Activated CD8-positive, alpha-beta T cell treated with anti-CD3 and anti-CD28 coated beads, Interleukin-2, amount 10 ng/mL, durations not matched to agents 7 days and 5 days (primary cell): ENCODE measurements at places on chromosomes 12 and 14.

DNA sequence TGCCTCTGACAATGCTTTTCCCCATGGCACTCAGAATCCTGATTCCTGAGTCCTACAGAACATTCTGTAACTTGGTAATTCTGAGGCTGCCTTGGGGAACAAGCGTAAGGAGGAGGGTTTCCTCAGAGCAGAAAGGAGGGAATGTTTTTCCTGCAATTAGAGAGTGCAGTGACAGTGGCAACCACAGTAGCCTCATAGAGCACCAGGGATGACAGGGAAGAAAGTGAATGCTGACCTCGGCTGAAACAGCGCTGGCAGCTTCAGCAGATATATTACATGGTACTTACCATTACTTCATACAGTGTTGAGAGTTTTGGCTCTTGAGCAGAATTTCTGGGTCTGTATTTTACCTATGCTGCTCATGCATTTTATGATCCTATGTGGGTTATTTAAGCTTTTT lies 757.1 kb downstream of the NRXN3 start:
- no peak overlapping the region for H3K27ac ChIP-seq
- no peaks in the 10 kb centered on the region for H3K36me3 ChIP-seq
- DNase-seq, result no peak
- no peaks in the 10 kb centered on the region for H3K27me3 ChIP-seq
- no peak overlapping the region for H3K4me3 ChIP-seq
- no peaks in the 10 kb centered on the region for H3K4me1 ChIP-seq

- H3K27ac ChIP-seq, result no peak overlapping the region
- no peak for DNase-seq
- H3K36me3 ChIP-seq, result no peaks in the 10 kb centered on the region
These were observed 169.2 kb downstream of the SLC41A2 start for GRCh38 chr12:104788840-104789271.

DNA sequence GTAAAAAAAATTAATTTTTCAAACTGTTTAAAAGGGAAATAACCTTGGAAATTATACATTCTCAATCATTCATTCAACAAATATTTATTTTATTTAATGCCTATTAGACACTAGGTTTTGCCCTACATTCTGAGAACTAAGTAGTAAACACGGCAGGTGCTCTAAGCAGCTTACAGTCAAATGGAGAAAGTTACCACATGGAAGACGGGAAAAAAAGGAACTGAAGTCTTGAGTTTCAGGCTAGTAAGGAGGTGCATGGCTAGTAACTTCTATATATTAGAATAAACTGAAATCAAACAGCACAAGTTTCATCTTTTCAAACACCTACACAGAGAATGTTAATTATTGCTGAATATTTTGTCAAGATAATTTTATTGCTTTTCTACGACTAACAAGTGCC lies 52.9 kb downstream of the C12orf42 start:
- no peaks in the 10 kb centered on the region for H3K27me3 ChIP-seq
- H3K36me3 ChIP-seq, result peaks cover 12% of the 10 kb centered on the region
- peak overlapping the region; percentile 20 for H3K27ac ChIP-seq
- H3K4me1 ChIP-seq, result peaks cover 34% of the 10 kb centered on the region

DNA sequence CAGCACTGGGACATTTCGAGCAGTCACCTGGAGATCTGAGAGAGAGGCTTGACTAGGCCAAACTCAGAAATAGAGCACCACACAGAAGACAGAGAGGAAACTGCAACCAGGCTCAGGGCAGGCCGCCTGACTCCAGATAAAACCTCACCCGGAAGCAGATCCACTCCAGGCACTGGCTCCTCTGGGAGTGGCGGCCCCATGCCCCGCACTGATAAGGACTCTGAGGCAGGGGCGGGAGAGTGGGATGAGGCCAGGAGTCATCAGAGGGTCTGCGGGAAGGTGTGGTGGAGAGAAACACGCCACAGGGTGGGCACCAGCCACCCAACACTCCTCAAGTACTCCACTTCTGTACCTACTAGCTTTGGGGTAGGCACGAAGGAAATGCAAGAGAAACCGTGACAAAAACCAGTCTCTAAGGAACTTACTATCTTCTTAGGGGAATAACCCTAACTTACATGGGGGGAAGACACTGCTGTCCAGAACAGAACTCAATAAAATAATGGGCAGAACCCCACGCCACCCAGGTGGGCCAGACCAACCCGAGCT lies 71.3 kb downstream of the CHGA start:
- H3K27me3 ChIP-seq, result no peaks in the 10 kb centered on the region
- DNase-seq, result no peak

GRCh38 chr14:93669632-93670031 lies 118.7 kb downstream of the PRIMA1 start:
- H3K27ac ChIP-seq, result no peak overlapping the region
- H3K4me3 ChIP-seq, result no peak overlapping the region
- DNase-seq, result no peak
- peaks cover 18% of the 10 kb centered on the region for H3K27me3 ChIP-seq

DNA sequence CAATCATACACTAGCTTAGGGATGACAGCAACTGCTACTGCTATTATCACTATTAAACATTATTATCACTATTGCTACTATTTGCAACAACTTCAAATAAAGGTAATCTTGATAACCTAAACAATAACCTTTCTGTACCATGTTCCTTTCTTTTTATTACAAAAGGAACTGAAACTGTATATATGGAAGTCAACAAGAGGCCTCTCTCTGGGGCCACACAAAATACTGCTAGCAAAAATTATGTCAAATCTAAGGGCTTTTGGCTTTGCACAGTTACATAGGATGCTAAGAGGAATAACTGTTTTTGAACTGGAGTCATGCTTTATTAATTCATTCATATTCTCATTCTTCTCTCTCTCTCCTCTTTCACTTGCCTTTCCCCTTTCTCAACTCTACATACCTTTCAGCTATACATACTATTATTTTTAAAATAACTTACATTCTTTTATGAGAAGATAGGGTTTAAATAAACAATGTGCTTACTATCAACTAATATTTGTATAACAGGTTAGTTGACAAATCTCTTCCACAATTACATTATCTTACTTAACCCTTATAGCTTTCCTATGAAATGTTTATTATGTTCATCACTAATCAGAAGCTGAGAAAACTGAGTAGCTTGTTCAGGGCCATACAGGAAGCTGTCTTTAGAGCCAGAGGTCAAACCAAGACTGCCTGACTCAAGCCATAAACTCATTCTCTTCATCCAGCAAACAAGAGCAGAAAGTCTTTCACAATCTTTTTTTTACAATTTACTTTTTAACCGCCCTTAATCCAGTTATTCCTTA lies 25.7 kb downstream of the SPTSSA start:
- no peak overlapping the region for H3K27ac ChIP-seq
- H3K4me1 ChIP-seq, result peaks cover 2% of the 10 kb centered on the region
- H3K27me3 ChIP-seq, result no peaks in the 10 kb centered on the region
- H3K4me3 ChIP-seq, result no peak overlapping the region

DNA sequence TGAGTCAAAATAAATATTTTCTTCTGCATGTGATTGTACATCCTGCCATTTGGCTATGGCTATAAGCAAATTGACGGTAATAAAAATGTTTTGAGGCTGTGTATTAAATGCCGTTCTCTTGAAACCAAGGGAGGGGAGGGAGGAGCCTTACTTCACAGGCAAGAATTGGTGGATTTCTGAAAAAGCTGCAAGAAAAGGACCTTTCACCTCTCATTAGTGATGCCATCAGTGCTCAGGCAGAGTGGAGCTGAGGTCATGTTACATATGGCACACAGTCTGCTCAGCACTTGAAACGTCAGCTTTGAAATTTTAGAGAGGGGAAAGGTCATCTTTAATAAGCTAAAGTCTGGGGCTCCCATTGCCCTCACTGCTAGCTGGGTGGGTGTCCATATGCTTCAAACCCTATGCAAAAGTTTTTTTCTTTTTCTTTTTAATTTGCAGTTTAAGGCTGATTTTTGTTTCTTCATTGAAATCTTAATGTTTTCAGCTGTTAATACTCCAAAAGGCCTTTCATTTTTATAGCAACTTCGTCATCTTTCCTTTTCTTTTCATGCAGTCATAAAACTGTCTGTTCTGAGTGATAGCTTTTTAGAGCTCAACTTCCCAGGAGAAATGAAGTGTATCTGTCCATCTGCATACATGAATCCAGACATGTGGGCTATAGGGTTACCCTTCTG lies 9.8 kb upstream of the SIX1 start:
- H3K27me3 ChIP-seq, result peaks cover 76% of the 10 kb centered on the region
- H3K36me3 ChIP-seq, result peaks cover 5% of the 10 kb centered on the region
- DNase-seq, result no peak
- H3K4me1 ChIP-seq, result peaks cover 25% of the 10 kb centered on the region

GRCh38 chr12:61939977-61940376 lies 320.2 kb upstream of the USP15 start:
- H3K27me3 ChIP-seq, result no peaks in the 10 kb centered on the region
- no peaks in the 10 kb centered on the region for H3K4me1 ChIP-seq
- no peaks in the 10 kb centered on the region for H3K36me3 ChIP-seq
- no peak overlapping the region for H3K27ac ChIP-seq
- no peak overlapping the region for H3K4me3 ChIP-seq
- DNase-seq, result no peak

GRCh38 chr12:98399532-98399931 lies 115.9 kb upstream of the TMPO start:
- H3K4me3 ChIP-seq, result peak overlapping the region; percentile 20
- H3K4me1 ChIP-seq, result peaks cover 46% of the 10 kb centered on the region
- peak overlapping the region; percentile 21 for H3K27ac ChIP-seq
- DNase-seq, result peak; percentile 76
- H3K36me3 ChIP-seq, result no peaks in the 10 kb centered on the region
- no peaks in the 10 kb centered on the region for H3K27me3 ChIP-seq

DNA sequence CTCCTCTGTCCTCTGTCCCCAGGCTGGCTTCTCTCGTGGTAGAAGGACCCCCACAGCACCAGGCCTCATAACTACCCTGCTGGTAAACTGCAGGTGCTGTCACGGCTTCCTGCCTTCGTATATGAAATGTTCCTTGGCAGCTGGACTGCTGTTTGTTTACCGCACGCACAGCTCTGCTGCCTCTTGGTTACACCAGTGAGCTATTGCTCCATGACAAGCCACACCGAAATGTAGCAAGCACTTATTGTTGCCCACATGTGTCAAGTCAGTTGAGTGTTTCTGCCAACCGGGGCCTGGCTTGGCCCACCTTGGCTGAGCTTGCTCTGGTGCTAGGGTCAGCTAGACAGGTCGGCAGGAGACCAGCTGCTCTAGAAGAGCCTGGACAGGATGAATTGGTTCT lies 21.7 kb upstream of the TCL1B start:
- no peaks in the 10 kb centered on the region for H3K36me3 ChIP-seq
- no peaks in the 10 kb centered on the region for H3K4me1 ChIP-seq
- H3K4me3 ChIP-seq, result no peak overlapping the region
- peaks cover 3% of the 10 kb centered on the region for H3K27me3 ChIP-seq
- no peak overlapping the region for H3K27ac ChIP-seq
- DNase-seq, result no peak

DNA sequence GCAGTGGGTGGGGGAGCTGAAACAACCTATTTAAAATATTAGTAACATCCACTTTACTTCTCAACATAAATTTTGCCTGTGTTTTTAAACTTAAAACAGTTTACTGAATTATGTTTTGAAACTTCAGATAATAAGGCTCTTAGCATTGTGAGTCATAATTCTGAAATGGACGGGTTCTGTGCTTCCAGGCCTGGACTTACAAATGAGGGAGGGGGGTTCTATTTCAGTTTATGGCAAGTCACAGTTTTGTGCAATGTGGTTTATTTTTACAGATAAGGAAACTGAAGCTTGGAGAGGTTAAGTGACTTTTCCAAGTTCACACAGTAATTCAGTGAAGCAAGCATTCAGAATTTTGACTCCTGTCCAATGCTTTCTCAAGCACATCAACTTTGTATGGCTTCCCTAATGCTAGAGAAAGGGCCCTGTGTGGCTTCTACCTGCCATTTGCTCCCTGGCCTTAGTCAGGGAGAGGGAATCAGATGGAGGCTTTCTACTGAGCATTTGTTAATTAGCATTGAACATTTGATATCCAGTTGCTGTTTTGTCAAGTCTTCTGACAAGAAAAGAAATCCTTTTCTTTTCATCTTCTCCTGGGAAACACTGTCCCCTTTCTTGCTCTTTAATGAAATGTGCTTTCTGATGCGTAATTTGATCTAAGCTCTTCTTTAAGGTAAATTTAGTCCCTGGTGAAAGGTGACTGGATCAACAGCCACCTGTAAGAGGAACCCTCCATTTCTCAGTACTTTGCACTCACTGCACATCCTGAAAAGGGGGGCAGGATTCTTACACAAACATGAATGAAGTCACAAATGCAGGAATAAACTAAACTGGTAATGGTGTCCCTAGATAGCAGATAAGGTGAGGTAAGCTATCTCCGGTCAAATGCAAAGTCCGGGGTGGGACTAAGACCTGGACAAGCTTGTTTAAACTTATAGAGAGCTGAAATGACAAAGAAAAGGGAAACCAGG lies 2.5 kb upstream of the SALL2 start:
- no peak overlapping the region for H3K4me3 ChIP-seq
- peaks cover 10% of the 10 kb centered on the region for H3K27me3 ChIP-seq
- no peak overlapping the region for H3K27ac ChIP-seq
- peaks cover 17% of the 10 kb centered on the region for H3K4me1 ChIP-seq
- no peaks in the 10 kb centered on the region for H3K36me3 ChIP-seq
- no peak for DNase-seq

DNA sequence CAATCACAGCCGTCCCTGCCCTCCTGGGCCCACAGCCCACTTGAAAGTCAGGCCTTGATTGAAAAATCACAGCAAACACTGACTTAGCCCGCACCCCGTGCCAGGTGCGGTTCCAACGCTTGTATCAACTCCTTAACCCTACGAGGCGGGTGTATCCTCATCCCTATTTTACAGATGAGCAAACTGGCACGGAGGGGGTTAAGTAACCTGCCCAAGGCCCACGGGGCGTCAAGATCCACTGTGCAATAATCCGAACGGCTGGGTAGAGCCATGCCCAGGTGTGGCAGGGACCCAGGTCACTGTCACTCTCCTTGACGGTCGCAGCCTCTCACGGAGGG lies 583 bp downstream of the DNAH10 start:
- peak overlapping the region; percentile 78 for H3K4me3 ChIP-seq
- peaks cover 12% of the 10 kb centered on the region for H3K4me1 ChIP-seq
- DNase-seq, result no peak

- H3K27me3 ChIP-seq, result peaks cover 26% of the 10 kb centered on the region
- no peak overlapping the region for H3K4me3 ChIP-seq
- DNase-seq, result no peak
- H3K4me1 ChIP-seq, result peaks cover 27% of the 10 kb centered on the region
- H3K27ac ChIP-seq, result peak overlapping the region; percentile 11
- H3K36me3 ChIP-seq, result no peaks in the 10 kb centered on the region
These were observed 5.6 kb downstream of the CD9 start for GRCh38 chr12:6205761-6206160.

- H3K27ac ChIP-seq, result no peak overlapping the region
- no peaks in the 10 kb centered on the region for H3K36me3 ChIP-seq
- DNase-seq, result no peak
- peaks cover 9% of the 10 kb centered on the region for H3K27me3 ChIP-seq
- H3K4me1 ChIP-seq, result no peaks in the 10 kb centered on the region
- H3K4me3 ChIP-seq, result no peak overlapping the region
These were observed 11.1 kb downstream of the NRXN3 start for GRCh38 chr14:78181270-78181669.
